ENCODE measurements at places on chromosomes 6 and 20.

DNA sequence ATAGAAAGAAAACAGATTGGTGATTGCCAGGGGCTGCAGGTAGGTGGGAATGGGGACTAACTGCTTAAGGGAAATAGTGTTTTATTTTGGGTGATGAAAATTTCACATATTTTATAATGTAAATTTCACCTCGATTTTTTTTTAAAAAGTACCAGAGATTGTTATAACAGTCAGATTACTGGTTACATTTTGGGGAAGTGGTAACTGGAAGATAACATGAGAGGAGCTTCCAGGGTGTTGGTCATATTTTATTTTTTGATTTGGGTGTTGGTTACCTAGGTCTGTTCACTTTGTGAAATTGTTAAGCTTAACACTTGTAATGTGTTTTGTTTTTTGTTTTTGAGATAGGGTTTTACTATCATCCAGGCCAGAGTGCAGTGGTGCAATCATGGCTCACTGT lies 17.2 kb upstream of the CRIP3 start:
- no peak for DNase-seq

GRCh38 chr6:28816909-28817807 lies 106.6 kb downstream of the TRIM27 start:
- DNase-seq = no peak

DNA sequence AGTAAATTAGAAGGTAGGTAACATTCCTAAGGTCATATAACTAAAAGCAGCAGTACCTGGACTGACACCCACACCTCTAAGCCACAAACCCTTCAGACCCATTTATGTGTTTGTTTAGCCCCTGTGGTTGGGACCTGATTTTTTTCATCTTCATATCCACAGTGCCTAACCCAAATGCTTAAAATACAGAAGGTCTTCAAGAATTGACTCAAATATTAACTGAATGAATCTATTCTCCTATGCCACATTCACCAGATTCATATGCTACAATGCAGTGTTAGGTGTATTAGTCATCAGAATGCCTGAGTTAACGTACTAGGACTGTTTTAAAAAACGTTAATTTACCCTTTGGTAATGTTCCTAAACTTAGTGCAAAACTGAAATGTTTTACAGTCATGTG lies 124.8 kb downstream of the AHI1 start:
- DNase-seq = no peak

DNA sequence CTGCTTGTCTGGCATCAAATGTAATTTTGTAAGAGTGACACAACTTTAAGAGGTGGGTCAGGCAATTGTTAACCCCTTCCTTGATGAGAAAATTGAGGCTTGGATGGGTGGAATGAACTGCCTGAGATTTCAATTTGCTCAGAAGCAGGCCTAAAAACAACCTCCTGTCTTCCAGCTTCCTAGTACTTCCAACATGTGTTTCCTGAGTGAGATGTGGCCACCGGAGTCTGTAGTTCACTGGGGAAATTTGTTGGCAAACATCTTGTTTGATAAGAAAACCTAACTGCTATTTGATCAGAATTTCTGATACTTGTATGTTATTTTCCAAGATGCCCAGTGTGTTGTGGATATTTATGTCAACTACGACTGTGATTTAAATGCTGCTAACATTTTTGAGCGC lies 51.3 kb downstream of the ARFGEF2 start:
- DNase-seq = no peak

GRCh38 chr6:47134476-47135189 lies 92.5 kb upstream of the ADGRF1 start:
- no peak for DNase-seq

GRCh38 chr6:142884214-142885035 lies 60.6 kb downstream of the HIVEP2 start:
- DNase-seq = no peak

GRCh38 chr6:37036146-37036545 lies 30.7 kb downstream of the FGD2 start:
- no peak for DNase-seq

DNA sequence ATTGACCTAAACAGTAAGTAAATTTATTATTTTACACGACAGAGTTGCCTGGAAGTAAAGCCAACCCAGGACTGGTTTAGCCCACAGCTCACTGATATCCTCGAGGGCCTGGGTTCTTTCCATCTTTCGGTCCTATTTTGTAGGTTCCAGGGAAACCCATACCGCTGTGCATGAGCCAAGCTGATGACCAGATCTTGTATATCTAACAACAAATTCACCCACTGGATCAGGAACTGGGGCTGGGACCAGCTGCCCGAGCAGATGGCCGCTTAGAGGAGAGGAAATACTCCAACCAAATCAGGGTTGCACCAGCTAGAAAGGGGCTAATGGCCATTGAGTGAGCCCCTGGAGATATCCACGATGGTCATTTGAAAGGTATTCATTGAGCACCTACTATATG lies 139.2 kb downstream of the BACH2 start:
- no peak for DNase-seq

GRCh38 chr6:158754738-158755137 lies 64.4 kb downstream of the EZR start:
- DNase-seq = no peak

DNA sequence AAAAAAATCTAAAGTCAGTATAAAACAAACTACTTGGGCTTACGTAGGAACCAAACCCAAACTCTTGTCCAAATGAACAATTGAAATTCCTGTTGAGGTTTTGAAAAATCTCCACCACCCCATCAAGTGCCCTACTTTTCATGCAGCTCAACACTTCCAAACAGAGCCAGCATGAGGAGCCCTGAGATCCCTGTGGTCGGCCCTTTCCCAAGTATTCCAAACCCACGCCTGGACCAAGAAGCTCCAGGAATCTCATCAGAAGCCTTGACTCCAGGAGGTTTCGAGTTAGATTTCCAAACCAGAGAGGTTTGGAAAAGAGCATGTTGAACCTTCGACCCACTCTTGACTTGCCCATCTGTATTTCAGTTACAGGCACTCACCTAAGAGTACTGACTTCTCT lies 179.3 kb downstream of the MTFR2 start:
- no peak for DNase-seq

DNA sequence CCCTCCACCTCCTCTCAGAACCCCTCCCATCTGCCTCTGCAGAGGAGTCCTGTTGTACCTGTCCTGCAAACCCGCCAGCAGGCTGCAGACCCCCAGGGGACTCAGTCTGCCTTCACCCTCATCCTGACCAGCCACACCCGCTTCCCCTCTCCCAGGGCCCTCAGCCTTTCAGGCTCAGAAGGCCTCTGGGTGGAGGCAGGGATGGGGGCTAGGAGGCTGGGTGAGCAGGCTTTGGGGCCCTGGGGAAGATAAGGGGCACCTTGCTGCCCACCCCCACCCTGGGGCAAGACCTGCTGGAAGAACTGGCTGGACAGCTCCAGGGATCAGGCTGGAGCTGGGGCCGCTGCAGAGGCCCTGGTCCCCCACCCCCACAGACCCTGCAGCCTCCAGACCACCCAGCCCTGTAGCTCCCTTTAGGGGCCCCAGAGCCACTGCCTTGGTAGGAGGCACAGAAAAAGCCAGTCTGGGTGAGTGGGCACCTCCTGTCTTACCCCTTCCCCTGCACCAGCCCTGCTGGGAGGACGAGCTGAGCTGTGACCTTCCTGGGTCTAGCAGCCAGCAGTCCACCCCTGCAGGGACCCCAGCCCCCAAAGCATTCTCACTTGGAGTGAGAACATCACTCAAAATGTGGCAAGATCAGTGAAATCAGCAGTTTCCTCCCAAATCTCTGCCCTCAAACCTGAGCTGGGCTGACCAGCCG lies 5.2 kb downstream of the TEAD3 start:
- no peak for DNase-seq

- DNase-seq = no peak
Measured at GRCh38 chr6:42963179-42963854, 2.8 kb downstream of the GNMT start.

GRCh38 chr6:110340392-110340965 lies 17.7 kb downstream of the METTL24 start:
- DNase-seq = no peak

DNA sequence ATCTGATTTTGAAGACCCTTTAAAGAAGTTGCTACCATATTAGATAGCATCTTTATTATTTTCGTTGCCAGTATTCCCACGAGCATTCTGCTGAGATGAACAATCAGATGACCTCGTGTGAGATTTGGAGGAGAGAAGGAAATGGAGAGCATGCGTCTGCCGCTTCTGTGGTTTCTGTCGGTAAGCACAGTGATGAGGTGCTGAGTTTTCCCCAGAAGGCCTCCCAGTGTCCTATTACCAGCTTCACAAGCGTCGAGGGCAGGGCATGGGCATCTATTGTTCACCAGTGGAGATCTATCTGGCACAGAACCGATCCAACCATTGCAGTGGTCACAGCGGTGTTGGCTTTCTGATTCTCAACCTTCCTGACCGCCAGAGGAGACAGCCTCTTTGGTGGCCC lies 29.4 kb downstream of the TRAF3IP2 start:
- no peak for DNase-seq

- no peak for DNase-seq
Measured at GRCh38 chr20:63471981-63472831, at the start of gene KCNQ2. TSS of gene KCNQ2 (minus strand) at chr20:63472655. CDS start at chr20:63472463, 192 bp downstream.

DNA sequence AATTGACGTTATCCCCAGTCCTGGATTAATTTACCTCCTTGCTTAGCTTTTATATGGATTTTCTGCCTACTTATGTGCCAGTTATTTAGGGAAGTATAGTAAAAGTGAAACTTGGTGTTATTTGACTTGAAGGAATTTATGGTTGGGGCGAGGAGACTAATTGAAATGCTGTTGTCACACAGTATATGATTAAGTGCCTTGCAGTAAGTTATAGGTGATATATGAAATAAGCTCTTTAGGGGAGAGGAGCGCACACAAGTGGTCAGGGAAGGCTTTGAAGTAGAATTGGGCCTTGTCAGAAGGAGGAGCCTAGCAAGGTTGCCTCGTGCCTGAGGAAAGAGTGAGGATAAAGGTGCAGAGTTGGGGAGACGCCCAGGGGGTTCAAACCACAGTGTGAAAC lies 20.5 kb downstream of the NCOA7 start:
- no peak for DNase-seq

- DNase-seq = no peak
Measured at GRCh38 chr6:150018846-150019580, 6.3 kb downstream of the RAET1L start.

DNA sequence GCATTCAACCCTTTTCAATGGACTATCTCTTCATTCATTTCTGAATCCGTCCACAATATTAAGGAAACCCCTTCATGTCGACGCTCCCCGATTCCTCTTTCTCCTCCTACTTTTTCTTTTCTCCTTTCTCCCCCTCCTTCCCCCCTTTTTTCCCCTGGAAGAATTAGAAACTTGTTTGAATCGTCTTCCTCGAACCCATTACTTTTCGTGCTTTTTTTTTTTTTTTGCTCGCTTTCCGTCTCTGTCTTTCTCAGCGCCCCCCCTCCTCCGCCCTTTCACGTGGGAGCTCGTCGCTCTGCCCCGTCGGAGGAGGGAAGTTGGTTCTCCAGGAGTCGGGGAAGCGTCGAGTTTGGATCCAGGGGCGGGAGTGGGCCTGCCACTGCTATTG lies 2.3 kb upstream of the NKX2-2 start:
- DNase-seq = no peak

DNA sequence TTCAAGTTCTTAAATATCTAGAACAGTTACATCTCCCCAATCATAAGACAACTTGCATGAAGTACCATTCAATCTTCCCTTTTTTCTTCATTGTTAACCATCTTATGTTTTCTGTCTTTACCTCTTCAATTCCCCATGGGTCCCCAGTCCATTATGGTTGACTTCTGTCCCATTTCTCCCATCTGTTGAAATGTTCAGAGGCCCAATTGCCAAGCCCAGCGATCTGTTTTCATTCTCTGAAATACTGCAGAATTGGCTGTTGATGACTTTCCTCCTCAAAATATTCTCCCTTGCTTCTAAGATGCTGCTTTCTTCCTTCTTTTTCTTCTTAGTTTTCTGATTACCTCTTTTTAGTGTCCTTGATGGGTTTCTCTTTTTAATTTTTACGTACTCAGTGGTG lies 26.0 kb downstream of the DSTN start:
- DNase-seq = no peak

GRCh38 chr6:136991646-136992045 lies 53.1 kb downstream of the IL20RA start:
- DNase-seq = no peak

- peak; percentile 75 for DNase-seq
Measured at GRCh38 chr6:167826230-167826895, 348 bp upstream of the AFDN start.

DNA sequence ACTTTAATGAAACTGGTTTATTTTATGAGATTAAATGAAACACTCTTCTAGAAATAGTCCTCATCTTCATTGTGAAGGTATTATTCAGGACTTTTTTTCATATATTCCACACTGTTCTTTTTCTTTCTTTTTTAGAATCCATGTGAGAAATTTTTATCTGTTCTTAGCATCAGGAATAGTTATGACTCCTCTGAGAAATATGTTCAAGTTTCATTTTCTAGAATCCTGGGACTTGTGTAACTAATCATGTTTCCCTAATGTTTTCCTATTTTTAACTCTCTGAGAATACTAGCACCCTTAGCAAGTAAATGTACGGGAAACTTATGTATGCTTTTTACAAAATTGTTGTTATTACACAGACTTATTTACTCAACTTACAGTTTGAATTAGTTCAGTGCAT lies 407.8 kb downstream of the CBLN4 start:
- DNase-seq = no peak

DNA sequence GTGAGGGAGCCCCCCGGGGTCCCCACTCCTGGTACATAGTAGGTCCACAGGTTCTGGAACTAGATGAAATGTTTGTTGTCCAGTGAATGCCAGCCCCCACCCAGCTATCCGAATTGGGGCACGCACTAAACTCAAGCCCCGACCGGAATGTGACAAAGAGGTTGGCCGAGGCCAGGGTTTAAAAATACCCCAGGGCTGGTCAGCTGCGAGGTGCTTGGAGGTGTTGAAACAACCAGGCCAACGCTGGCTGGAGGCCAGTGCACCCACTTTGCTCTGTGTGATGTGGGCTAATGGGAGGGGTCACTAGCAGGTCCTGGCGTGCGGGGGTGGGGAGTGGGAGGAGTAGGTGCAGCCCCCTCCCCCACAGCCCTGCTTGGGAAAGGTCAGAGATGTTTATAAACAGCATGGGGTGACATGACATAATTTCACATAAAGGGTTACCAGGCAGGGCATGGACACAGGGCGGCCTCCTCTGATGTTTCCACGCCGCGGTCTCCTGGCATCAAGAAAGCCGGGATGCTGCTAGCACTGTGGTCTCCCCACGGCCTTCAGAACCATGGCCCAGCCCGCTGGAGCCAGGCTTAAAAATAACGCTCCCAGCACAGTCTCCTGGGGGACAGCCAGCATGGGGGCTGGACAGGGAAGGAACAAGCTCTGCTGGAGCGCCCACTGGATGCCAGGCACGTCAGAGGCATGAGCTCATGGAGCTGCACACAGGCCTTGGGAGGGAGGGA lies 111.2 kb upstream of the PTPN1 start:
- peak; percentile 70 for DNase-seq

DNA sequence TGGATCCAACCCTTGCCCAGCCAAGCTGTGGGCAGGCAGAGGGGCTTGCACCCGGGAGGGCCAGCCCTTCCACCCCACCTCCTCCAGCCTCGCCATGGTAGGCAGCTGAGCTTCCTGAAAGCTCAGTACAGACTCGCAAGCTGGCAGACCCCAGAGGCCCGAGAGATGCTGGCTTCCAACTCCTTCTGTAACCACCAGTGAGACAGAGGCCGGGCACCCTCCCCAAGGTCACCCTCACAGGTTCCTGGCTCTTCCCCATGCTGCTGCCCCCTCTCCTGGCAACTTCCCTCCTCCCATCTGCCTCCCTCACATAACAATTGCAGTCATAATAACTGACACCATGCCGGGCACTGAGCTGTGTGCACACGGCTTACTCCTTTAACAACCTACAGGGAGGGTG lies 26.2 kb upstream of the NOL4L start:
- DNase-seq = no peak

- no peak for DNase-seq
Measured at GRCh38 chr6:19812512-19813119, 24.6 kb upstream of the ID4 start.

Measured in uterus (tissue), 4 donors.